ENCODE measurements at places on chromosomes 1 and 21.

DNA sequence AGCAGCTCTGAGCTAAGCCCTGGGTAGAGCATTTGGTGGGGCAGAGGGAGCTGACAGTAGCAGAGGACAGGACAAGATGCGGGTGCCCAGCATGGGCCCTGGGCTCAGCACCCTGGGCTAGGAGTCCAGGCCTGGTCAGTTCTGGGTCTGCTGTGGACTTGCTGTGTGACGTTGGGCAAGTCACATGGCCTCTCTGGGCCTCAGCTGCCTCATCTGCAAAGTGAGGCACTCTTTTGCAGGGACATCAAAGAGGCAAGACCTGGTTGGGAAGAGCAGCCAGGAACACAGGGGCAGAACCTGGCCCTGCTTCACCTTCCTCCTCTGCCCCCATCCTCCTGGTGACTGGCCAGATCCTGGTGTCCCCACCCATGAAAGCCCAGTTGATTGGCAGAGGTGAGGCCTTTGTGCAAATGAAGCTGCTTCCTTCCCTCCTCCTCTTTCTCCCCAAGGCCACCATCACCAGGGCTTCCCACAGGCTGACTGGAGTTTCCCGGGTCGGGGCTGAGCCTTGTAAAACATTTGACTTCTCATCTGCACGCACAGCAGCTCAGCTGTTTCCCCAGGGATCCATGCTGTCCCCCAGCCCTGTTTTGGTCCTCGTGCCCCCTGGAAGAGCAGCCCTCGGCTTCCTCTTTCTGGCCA is 350.5 kb downstream of the MATN1 start:
- no peak for ATAC-seq

GRCh38 chr1:11051781-11052511 is 4.9 kb upstream of the MASP2 start:
- ATAC-seq, result peak; percentile 19

DNA sequence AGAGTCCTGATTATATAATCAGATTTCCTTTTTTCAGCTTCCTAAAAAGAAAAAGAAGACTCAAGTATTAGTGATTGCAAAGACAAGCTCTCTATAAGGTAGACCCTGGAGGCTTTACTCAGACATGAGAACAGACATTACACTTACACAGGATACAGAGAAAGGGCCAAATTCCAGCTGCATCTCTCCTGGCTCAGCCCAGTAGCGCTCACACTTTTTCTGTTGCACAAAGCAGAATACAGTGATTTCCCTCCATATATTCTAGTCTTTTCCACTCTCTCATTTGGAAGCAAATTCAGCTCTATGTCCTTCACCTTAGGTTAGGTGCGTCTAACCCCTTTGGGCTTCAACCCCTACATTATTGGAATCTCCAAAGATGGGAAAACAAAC is 15.1 kb downstream of the PTPN22 start:
- ATAC-seq, result no peak

DNA sequence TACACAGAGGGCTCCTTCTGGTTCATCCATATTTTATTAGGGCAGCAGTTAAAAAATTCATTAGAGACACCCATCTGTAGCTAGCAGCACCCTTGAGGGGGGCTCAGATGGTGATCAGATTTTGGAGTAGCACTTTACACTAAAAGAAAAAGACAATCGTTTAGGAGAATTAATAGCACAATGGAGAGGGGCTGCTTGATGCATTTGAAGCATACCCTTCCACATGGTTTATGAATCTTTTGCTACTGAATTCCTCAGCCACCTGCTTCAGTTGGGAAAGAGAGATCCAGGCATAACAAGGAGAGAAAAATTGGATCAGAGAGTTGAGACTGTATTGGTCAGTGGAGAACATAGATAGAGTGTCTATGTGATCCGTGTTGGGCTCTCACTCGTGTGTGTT is 54.4 kb downstream of the DISC1 start:
- ATAC-seq, result no peak
